ENCODE measurements at places on chromosomes 7 and 10.

GRCh38 chr7:129616530-129616929, 5.0 kb downstream of the NRF1 start:
- DNase-seq, result no peak

GRCh38 chr10:79078367-79079053, 9.7 kb downstream of the ZMIZ1 start:
- DNase-seq, result no peak

GRCh38 chr7:157526005-157526912, 189.5 kb downstream of the DNAJB6 start:
- no peak for DNase-seq

DNA sequence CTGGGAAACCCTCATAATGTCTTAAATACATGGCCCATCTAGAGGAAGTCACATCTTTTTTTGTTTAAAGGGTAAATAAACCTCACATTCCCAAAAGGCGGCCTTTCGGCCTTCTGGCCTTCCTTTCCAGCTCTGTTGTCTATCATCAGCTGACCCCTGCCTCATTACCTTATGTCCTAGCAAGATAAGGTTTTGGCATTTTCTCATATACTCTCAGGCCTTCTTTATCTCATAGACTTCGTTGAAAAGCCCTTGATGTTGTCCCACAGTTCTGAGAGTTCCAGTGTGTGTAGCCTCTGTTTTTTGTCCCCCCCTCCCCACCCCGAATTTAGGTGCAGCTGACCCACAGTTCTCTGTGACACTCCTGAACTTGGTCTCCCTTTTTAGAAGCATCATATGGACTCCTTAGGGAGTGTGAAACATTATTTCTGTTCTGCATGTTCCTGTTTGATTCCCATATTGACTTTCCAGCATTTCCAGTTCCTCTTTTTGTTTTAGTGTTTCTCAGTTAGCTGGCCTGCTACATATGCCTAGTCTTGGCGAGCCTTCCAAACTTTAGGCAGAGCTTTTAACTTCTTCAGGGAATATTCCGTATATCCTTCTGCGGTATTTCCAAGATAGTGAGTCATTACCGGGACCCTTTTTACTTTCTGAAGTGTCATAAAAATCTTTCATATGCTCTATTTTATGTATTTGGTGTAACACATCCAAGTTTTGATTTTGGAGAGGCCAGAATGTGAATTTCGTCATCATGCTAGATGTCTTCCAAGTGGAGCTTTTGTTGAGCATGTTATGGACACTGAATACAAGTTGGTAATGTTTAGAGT, 138.5 kb downstream of the LRRC4 start:
- no peak for DNase-seq

- DNase-seq, result no peak
These were observed 41.1 kb downstream of the RASGEF1A start for GRCh38 chr10:43225787-43226153.

DNA sequence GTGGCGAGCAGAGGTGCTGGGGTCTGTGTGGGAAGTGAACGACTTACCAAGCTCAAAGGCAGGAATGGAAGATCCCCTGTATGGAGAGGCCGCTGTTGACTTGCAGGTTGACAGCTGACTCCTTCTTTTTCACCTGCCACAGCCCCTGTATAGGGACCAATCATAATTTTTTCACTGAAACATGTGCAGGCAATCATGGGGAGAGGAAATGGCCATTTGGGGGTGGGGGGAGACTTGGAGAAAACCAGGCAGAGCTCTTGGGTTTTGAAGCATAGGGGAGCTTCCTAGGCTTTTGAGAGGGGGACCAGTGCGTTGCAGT, 101.4 kb downstream of the WDR37 start:
- no peak for DNase-seq

DNA sequence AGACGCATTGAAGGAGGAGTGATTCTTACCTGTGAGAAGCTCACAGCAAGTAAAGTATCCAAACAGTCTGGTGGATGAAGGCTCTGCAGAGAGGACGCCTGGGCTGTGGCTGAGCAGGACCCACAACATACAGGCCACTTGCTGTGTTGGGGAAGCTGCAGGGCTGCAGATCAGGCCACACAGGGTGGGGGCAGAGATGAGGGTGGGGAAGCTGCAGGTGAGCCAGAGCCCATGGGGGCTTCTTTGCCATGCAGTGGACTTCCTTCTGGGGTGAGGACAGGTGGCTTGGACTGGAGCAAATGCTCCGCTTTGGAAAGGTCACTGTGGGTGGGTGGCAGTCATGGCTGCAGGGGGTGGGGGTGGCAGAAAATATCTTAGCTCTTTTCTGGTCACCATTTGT, 214.8 kb downstream of the GLRX3 start:
- DNase-seq, result no peak

- no peak for DNase-seq
These were observed 130.4 kb downstream of the PRKG1 start for GRCh38 chr10:51204701-51205100.

GRCh38 chr7:103715376-103716120, 269.5 kb upstream of the SLC26A5 start:
- DNase-seq, result no peak

- no peak for DNase-seq
These were observed 33.9 kb downstream of the PWWP2B start for GRCh38 chr10:132430861-132431271.

DNA sequence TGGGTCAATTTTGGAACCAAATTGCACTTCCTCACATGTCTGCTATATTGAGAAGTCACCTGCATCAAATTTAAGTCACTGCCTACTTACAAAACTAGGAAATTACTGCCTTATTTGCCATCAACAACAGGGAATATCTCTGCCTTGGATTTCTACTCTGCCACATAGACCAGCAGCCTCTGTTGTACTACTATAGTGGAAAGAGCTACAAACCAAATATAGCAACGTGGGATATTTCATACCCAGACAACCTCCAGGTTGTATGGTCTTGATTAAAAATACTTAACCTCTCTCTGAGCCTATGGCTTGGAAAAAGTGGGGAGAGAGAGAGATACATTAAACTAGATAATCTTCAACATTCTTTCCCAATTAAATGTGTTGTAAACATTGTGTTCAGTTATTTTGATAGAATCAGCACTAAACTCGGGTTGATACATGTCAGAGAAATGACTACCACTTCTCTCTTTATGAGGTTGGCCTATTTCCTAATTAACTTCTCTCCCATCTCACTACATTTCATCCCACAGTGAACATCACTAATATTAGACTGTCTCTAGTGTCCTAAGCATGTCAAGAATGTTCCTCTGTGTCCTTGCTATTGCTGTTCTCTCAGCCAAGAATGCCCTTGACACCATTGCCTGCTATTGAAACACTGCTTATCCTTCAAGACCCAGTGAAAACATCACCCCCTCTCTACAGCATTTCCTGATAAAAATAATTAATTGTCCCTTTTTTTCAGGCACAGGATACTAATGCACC, 421.2 kb downstream of the IPMK start:
- no peak for DNase-seq

- no peak for DNase-seq
These were observed 115.2 kb downstream of the PDE1C start for GRCh38 chr7:31955021-31955420.

DNA sequence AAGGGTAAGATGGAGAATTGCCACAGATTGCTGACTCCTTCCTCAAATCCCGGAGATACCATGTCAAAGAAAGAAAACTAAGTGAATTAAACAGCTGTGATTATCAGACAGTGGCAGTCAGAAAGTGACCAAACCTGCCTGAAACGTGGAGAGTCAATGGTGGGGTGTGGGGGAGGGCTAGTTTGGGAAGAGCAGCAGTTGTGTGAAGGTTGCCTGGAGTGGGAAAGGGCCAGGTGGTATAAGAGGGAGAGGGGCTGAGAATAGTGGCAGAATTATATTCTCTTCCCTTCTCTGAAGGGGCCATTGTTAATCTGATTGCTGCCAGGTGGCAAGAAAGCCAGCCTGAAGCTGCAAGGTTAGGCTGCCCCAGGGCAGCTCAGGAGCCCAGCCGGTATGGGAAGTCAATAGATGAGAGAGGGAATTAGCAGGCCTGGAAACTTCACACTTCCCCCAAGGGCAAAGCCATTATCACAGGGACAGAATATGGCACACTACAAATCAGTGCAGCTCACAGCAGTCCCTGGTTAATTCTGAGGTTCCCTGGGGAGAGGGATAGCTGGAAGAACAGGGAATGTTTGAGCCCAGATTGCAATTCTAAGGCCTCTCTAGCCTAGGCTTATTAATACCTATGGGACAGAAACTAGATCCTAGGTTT, 83.9 kb upstream of the ITGB1 start:
- DNase-seq, result no peak

DNA sequence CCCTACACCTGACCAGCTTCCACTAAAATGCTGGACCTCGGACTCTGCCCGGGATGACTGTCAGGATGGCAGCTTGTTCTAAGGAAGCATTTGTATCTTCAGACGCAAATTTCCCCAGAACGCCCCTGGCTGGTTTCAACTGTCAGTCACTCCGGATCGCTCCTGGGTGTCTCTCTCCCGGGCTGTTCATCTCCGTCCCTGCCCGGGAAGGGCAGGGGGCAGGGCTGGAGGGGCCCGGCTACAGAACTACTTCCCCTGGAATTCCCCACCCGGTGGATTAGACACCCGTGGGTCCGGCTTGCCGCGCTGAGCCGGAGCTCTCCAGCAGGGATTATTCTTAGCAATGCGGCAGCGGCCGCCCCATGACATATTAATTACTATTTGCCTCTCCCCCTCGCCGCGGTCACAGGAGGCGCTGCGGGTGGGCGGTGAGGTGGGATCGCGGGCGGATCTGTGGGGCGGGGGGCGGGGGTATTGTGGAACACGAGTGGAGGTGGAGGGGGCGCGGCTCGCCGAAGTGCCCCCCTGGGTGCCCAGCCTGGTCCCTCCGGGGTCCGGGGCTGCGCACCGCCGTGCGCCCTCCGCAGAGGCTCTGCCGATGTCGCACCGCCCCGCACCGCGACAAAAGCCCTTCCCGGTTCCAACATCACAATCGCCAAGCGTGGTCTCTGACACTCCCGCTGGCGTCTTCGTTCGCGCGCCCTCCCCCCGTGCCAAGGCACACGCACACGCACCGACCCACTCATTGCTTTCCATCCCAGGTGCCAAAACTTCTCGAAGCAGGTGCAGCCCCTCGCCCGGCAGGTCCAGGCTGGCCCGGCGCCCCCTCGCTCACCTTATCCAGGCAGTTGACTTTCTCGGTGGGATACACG, 276.1 kb upstream of the NEBL start:
- no peak for DNase-seq

All from bone marrow (tissue), 2 donors.